Activated naive CD4-positive, alpha-beta T cell treated with Interleukin-2 at 50 U/mL for 16 hours (primary cell): ENCODE measurements at places on chromosomes 5 and 9.

DNA sequence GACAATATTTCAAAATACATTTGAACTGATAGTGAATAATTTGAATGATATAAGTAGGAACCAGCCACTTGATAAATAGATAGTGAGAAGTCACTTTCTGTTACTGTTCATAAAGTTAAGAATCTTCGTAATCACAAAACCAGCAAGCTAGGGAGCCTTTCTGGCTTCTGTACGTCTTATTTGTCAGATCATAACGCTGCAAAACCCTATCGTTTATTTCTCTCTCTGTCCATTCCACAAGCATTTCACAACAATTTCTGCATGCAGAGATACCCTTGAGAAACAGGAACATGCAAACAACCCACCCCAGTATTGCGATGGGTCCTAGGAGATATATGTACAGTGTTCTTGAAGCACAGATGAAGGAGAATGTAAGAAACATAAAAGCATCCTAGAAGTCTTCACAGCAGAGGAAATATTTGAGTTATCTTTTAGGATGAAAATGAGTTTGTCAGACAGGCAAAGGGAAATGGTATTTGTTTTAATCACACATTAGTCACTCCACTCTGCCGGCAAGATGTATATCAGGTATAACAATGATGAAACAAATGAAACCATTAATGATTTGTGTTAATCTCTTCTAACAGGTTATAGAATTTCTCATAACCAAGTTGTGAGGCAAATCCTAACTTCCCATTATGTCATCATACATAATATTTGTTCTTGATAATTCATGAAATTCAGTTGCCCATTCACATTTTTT, 668.7 kb upstream of the FTMT start:
- no peak for DNase-seq

- no peak for DNase-seq
These were observed 23.1 kb downstream of the SMAD5 start for GRCh38 chr5:136155761-136156160.

GRCh38 chr9:120202856-120203654, 376.9 kb downstream of the CDK5RAP2 start:
- no peak for DNase-seq

GRCh38 chr5:180811623-180812124, 9.1 kb upstream of the MGAT1 start:
- DNase-seq: no peak

DNA sequence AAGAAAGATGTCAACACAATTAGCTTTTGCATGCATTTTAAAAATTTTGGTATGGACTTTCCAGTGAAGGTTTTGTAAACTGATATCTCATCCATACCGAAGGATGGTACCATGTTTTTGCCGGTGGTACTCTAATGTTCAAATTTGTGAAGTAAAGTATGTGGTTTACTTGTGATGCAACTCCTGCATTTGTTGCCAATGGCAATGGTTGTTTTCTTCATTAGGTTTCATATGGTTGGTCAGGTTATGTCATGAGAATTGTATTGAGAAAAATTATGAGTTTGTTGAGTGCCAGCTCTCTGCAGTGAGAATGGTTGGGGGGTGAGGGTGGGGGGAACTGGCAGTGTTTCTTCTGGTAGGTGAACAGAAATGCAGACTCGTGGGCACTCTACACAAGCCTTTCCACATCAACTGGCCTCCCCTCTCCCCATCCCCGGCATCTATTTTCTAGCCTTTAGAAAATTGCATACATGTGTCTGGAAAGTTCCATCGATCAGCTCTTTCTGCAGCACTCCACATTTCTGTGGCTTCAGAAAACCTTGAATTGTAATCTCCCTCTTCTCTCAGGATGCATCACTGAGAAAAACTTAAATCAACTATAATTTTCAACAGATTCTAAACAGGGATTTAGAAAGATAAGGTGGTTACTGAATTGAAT, 107.7 kb downstream of the PDE4D start:
- DNase-seq: no peak

- DNase-seq: no peak
These were observed 249.7 kb downstream of the ENC1 start for GRCh38 chr5:74390822-74391221.

GRCh38 chr9:129336130-129336528, 158.1 kb upstream of the IER5L start:
- no peak for DNase-seq

DNA sequence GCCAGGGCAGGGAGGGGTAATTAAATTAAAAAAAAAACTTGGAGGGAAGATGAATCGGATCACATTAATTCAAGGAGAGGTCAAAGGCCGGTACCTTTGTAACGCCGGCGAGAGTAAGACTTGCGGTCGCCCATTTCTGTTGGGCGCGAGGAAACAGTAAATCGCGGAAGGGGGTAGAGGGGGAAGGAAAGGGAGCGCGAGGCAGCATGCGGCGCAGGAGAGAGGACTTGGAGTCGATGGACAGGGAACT, 324 bp upstream of the RGMB start:
- no peak for DNase-seq

GRCh38 chr9:33130961-33131789, 36.0 kb downstream of the B4GALT1 start:
- no peak for DNase-seq

DNA sequence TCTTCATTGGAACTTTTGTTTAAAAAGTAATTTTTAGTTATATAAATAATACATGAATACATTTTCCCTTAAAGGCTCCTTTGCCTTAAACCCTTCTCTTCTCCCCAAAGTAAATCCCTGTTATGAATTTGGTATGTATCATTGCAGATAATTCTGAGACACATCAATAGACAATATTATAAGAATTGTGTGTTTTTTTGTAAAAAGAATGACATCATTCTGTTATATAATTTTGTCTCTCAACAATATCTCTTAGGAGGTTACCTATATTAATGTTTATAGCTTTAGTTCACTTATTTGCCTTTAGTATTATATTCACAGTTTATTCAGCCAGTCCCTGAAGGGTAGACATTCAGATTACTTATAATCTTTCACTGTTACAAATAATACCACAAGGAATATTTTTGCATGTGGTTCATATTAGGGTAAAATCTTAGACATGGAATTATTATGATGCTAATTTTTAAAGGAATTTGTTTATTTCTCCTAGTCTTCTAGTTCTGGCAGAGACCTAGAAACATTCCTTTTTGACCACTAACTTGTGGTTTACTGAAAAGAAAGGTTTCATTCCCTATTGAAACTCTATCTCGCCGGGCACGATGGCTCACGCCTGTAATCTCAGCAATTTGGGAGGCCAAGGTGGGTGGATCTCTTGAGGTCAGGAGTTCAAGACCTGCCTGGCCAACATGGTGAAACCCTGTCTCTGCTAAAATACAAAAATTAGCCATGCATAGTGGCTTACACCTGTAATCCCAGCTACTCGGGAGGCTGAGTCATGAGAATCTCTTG, 105.6 kb downstream of the KCTD16 start:
- DNase-seq: no peak

GRCh38 chr5:4639946-4640345, 500.2 kb upstream of the ADAMTS16 start:
- no peak for DNase-seq

DNA sequence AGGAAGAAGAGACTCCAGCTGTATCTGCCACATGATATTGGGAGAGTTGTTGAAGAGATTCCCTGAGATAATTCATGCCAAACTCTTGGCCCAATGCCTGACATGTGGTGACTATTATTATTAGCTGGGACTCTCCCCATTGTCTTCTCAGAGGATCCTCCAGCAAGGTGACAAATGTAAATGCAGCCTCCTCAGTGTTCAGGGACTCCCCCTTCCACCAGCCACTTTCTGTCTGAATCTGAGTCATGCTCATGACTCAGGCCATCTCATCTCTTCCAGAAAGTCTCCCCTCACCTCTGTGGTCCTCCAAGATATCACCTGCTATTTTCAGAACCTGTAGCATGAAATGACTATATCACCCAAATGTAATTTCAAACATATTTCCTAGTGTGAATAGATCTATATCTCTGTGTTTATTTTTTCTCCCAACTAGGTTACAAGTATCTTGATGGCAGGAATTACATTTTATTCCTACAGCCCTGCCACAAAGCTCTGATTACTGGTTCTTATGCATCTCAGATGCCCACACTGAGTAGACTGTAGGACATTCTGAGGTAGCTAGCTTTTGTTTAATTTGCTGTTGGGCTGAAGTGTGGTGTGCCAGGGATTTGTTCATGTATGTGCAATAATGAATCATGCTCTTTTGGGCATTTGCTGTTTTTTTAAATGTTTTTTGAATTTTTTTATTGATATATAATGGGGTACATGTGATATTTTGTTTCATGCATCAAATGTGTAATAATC, 126.6 kb upstream of the IL12B start:
- peak; percentile 71 for DNase-seq

GRCh38 chr5:111935835-111936234, 178.8 kb upstream of the NREP start:
- DNase-seq: no peak

- no peak for DNase-seq
These were observed 8.8 kb upstream of the BRD3 start for GRCh38 chr9:134076644-134077043.

GRCh38 chr5:177368869-177369644, 11.3 kb downstream of the RGS14 start:
- peak; percentile 43 for DNase-seq

GRCh38 chr5:33601881-33602280, 161.1 kb downstream of the TARS1 start:
- DNase-seq: no peak

- DNase-seq: no peak
These were observed 110.6 kb upstream of the ALDH1B1 start for GRCh38 chr9:38281917-38282316.

- DNase-seq: no peak
These were observed 167.5 kb upstream of the KLF9 start for GRCh38 chr9:70581955-70582350.

GRCh38 chr9:34375901-34376595, 650 bp downstream of the MYORG start:
- peak; percentile 51 for DNase-seq

DNA sequence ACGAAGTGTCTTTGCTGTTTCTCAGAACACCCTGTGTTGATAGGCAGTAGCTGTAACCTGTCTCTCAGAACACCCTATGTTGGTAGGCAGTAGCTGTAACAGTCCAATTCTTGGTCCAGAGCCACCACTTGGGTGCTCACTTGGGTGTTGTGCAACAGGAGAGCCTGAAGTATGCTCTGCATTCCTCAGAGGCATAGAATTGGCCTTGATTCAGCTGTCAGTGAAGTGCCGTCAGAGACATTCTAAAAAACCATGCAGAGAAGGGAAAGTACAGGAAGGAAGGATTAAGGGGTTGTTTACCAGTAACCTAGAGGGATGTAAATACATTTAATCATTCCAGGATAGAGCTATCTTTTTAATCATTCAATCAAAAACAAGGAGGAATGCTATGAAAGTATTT, 231.2 kb downstream of the ARRDC3 start:
- DNase-seq: no peak

DNA sequence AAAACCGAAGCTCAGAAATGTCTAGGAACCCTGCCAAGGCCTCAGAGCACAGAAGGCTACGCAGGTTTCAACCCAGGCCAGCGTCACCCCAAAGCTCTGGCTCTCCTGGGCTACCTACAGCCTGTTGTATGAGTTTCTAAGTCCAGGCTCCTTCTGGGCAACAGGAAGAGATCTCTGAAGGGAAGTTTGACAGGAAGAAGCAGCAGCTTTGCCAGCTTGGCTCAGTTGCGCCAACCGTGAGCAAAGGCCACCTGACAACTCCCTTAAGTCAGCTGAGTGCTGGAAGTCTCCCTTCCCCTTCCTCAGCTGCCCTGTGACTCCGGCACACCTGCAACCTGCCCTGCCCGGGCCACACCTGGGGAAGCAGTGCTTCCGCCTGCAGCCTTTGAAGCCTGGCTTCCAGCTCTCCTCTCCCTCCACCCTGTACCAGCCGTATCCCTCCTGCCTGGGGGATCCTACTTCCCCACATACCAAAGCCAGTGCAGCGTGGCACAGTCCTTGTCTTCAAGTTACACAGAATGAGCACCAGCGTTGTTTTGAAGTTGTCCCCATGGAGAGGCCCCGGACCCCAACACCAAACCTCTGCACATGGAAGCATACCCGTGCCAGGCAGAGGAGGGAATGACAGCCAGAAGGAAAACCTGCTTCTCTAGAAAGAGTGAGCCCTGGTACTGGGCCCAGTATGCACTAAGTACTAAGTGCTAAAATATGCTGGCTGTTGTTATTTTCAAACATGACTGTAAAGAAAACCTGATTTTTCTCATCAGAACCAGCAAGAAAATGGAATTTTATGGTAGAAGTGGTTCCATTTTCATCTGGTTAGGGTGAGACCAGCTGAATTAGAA, 36.5 kb downstream of the SHB start:
- DNase-seq: no peak

DNA sequence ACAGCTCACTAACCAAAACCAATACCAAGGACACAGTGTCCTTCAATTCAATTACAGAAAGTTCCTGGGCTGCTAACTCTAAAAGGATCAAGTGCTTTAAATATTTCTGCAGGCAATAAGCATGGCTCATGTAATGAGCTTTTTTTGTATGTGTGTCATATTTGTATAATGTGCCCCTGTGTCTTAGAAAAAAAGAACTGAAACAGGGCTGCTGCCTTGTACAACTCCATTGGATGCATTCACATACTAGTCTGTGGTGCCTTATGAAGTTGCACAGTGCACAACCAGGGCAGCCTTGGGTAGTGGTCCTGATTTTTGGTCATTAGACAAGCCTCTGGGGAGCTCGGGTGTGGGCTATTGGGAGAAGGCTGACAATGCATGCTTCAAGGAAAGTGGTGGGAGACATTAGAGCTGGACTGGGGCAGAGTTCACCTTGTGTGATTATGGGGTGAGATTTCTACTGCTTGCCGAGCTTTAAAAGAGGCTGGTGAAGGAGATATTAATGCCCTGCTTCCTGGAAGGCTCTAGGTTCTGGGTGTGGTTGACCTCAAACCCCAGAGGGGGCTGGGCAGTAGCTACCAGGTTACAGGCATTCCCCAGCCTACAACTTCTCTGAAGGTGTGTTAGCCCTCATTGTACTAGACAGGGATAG, 3.6 kb upstream of the CPEB4 start:
- DNase-seq: peak; percentile 50

- DNase-seq: no peak
These were observed 77.7 kb upstream of the ADAMTSL1 start for GRCh38 chr9:18396102-18396728.

DNA sequence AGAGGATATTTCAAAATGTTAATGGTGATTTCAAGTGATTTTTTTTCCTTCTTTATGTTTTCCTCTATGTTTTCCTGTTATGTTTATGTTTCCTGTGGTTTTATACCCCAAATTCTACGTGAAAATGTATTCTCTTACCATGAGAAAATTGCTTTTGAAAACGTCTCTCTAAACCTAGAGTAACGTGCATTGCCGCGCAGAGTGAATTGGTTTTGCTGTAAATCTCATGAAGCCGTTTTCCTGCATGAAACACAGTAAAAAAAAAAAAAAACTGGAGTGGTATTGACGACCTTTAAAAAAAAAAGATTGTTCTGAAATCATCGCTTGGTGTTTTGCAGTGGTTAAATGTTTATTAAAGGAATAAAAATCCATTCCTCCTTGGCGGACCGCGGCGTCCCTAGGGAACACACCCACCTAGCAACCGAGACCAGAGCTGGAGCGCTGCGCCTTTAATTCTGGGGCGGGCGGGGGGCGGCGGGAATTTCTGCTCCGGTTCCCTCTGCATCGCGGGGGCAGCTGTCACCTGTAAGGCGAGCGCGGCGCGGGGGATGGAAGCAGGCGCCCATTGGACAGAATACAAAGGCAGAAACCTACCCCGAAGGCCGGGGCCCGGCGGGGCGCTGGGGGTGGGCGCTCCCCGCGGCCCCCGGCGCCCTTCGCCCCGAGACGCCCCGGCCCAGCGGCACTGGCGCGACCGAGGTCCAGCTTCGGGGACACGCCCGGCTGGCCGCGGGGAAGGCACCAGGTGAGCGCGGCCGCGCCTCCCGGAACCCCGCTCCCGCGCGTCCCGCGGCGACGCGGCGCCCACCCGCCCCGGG, at the start of gene SOWAHA:
Gene SOWAHA, plus strand, starts transcription at position 522 of the 818 bp plus-strand sequence. CDS start 320 bp downstream, outside the sequence.
- no peak for DNase-seq
